ENCODE measurements at places on chromosomes 7 and 10.

GRCh38 chr10:71530781-71531180, 134.1 kb downstream of the CDH23 start:
- DNase-seq: no peak

- no peak for DNase-seq
Observed at GRCh38 chr10:109624939-109625338, 298.4 kb downstream of the XPNPEP1 start.

GRCh38 chr10:17768957-17769356, 17.0 kb downstream of the TMEM236 start:
- no peak for DNase-seq

DNA sequence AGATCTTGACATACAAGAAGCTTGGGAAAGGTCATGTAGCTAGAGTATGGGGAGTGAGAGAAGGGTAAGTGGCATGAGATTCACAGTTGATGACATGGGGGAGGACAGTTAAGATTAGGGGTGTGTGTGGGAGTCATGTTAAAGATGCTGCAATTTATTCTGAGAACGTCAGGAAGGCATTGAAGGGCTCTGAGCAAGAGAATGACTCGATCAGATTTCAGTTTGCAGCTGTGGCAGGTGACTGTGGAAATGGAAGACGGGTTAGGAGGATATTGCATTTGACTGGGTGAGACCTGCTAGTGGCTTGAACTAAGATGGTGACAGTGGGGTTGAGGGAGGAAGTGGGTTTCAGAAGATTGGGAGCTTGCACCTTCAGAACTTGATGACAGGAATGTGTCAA, 5.6 kb downstream of the CDC123 start:
- no peak for DNase-seq

DNA sequence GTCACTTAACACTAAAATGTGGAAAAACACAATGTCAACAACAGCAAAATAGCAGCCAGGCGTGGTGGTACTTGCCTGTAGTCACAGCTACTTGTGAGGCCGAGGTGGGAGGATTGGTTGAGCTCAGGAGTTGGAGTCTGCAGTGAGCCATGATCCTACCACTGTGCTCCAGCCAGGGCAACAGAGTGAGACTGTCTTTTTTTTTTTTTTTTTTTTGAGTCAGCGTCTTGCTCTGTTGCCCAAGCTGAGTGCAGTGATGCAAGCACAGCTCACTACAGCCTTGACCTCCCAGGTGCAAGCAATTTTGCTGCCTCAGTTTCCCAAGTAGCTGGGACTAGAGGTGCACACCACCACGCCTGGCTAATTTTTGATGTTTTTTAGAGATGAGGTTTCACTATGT, 6.1 kb downstream of the KCTD7 start:
- DNase-seq: no peak

GRCh38 chr10:70605161-70605560, 2.6 kb upstream of the PRF1 start:
- DNase-seq: no peak

DNA sequence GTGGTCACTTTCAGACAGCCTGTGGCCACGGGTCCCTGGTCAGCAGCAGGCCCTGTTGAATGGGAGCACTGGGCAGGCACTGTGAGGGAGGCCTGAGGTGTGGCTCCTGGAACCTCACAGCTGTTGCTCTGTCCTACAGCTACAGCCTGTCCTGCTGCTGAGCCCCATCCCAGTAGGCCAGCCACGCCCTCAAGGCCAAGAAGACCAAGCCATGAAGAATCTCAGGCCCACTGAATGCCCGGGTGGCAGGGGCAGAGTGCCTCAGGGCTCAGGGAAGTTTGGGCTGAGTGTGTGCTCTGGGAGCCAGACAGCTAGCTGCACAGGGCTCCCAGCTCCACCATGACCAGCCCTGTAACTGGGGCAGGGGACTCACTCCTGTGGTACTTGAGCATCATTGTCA, 363.5 kb upstream of the NUPR2 start:
- no peak for DNase-seq

DNA sequence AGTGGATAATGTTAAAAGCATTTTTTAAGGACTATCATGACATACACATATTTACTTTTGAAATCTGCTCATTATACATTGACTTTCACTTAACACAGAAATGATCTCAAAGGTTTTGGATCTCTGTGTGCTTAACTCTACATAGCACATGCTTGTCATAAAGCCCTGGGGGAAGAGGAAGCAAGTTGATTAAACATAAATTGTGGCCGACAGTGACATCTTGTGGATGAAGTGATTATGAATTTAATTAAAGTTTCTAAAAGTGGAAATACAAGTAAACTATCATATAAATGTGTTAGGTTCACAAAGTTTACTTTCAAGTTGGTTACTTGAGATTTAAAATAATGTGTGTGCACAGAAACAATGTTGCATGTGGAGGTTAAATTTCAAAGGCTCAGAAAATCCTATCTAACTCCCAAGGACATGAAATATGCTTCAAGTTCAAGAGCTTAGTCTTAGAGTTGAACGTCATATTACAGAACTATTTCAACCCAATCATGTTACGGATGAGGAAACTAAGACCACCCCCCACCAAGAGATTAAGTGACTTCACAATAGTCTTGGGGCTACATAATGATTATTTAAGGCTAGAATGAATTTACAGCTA, 1247.8 kb downstream of the GATA3 start:
- peak; percentile 66 for DNase-seq

- no peak for DNase-seq
Observed at GRCh38 chr10:1894912-1895311, 157.6 kb upstream of the ADARB2 start.

DNA sequence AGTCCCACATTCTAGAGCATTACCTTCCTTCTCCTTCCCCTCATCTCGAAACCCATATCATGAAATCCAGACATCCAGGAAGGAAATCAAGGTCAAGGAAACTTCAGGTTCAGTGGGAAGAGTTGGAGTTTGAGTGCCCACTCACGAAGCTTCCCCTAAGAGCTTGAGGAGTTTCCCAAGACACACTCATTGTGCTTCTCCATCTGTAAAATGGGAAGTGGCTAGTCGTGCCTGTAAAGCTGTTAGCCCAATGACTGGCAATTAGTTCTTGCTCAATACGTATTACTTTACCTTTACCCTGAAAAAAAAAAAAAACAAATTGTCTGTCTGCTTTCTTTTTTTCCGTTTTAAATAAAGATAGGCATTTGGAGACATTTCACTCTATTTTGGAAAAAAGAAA, 42.3 kb downstream of the GPAM start:
- DNase-seq: no peak

DNA sequence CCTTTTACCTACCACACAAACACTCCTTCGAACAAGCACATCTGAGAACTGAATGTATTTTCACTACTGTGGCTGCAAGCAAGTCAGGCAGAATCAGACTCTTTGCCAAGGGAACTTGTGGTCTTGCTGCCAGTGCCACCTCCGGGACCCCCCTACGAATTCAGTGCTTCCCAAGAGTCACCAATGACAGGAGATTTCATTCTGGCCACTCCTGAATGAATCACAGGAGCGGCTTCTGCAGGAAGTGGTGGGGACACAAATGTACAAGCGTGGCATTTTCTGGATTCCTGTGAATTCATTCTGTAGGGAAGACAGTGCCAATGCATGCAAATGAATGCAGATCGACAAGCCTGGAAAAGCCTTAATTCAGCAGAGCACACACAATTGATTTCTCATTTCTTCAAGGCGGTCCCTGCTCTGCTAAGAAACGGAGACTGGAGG, 161.2 kb downstream of the CAMK1D start:
- no peak for DNase-seq

- DNase-seq: no peak
Observed at GRCh38 chr10:71766717-71767419, 6.5 kb downstream of the VSIR start.

- DNase-seq: no peak
Observed at GRCh38 chr7:28266402-28266801, 85.8 kb upstream of the JAZF1 start.

DNA sequence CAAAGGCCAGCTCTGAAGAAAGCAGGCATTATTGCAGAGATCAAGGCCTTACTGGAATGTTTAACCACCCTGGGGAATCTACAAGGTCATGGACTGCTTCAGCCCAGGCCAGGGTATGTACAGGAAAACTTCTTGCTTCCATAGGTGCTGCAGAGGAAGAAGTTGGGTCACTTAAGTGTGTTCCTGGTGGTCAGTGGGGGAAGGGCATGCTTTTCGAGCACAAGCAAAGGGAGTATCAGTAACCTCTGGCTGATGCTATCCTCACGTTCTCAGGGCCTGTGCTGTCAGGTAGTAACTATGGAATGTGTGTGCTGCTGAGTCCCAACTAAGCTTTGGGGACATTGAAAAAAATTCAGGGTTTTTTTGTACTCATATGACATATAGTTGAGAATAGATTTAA, 234.0 kb upstream of the SP4 start:
- DNase-seq: peak; percentile 47

DNA sequence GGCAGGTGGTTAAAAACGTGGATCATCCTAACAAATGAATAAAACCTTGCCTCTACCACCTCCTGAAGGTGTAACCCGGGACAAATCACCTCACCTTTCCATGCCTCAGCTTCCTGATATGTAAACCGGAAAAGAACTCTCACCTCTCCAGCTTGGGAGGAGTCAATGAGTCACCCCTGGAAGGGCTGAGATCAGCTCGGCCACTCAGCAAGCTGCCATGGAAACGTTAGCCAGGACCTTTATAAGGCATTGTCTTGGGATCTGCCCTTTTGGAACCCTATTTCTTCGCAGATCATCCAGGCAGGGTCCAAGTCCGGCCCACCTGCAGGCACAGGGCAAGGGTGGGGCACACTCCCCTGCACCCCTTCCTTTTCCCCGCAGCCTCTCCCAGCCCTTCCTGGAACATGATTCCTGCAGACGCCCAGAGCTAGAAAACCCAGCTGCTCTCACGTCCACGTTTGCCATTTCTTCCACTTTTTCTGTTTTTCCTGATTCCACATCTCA, 81.6 kb upstream of the PFKP start:
- DNase-seq: no peak

DNA sequence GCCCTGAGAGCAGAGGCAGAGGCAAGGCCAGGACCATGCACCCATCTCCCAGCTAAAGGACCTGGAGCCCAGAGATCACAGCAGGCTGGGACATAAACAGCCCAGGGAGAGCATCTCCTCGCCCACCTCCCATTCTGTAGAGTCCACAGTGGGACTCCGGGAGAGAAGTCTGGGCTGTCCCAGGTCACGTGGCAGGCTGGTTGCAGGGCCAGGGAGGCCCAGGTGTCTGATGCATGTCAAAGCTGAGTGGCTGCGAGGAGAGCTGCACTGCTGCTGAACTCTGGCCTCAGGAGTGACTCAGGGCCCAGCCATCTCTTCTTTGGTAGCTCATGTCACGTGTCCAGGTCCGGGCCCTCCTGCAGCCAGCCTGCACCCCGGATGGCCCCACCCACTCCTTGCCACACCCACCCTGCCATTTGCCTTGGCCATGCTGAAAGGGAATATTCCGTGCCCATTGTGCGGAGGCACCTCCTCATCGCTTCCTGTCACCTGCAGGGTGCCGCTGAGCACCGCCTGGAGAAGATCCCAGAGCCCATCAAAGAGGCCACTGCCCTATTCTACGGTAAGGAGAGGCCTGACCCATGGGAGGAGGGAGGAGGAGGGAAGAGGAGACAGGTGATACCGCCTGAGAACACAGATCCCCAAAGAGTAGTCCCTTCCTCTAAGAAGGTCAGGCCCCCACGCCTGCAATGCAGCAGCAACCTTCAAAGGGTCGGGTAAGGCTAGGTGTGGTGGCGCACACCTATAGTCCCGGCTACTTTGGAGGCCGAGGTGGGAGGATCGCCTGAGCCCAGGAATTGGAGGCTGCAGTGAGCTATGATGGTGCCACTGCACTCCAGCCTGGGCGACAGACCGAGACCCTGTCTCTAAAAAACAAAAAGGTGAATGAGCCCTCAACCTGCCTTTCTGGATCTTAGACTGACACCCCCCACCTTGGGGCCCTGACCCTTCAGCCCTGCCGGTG, 12.6 kb upstream of the SH2B2 start:
- no peak for DNase-seq

DNA sequence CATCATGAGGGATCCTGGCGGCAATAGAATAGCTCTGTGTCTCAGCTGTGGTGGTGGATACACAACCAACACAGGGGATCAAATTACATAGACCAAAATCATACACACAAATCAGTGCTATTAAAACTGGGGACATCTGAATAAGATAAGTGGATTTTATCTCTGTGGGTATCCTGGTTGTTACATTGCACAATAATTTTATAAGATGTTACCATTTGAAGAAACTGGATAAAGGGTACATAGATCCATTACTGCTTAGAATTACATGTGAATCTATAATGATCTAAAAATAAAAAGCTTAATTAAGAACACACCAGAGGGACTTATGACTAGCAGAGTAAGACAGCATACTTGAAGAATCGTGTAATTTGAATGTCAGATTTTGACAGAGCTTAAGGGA, 8.2 kb upstream of the FAM3C start:
- no peak for DNase-seq

DNA sequence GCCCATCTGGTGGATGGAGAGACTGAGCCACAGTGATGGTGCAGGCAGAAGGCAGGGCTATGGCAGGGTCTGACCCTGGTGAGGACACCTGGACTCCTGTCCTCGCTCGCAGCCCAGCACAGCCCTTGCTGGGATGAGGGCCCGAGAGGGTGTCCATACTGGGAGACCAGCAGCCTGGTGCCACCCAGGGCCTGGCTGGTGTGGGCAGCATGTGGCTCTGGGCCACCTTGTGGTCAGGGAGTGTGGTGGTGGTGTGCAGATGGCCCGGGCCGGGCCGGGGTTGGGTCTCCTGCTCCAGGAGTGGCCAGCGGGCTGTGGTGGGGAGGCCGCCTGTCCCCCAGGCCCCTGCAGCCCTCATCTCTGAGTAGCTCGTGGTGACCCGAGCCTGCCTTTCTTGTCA, 14.9 kb downstream of the ADCY1 start:
- no peak for DNase-seq

DNA sequence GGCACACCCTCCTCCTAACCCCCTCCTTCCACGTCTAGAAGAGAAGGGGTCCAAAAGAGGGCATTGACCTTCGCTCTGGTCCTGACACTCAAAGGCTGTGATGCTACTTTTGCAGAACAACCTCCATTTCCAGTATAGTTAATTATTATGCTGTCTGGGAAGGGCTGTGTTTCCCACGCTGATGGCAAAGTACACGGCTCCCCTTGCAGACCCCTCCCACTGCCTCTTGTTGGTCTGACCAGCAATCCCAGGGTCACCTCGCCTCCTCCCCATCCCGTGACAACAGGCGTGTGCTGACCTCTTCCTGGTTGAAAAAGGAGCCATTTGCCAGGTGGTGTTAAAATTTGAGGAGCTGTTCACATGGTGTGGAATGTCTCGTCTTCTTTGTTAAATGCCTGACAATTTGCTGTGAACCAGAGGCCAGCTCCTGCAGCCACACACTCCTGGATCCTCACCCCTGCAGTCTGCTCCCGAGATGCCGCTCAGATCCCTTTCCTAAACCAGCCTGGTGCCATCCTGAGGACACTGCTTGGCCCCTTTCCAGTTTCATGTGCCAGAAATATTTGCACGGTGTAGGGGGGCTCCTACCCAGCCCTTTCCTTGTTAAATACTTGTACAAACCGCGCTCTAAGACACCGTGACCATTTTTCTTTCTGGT, 321.7 kb downstream of the WDR37 start:
- DNase-seq: no peak

- DNase-seq: peak; percentile 41
Observed at GRCh38 chr10:25682203-25682851, 251.7 kb upstream of the MYO3A start.

- no peak for DNase-seq
Observed at GRCh38 chr7:42700406-42701327, 211.2 kb downstream of the C7orf25 start.

- no peak for DNase-seq
Observed at GRCh38 chr7:140684066-140684950, 11.6 kb downstream of the ADCK2 start.

- no peak for DNase-seq
Observed at GRCh38 chr10:81036257-81036656, 498.6 kb downstream of the SH2D4B start.

Data from GM23338 (cell line).